ENCODE measurements at places on chromosomes 16 and 17. TPM values are rescaled to one million over a fixed set of nuclear protein-coding genes. Genes with fewer than 3 reads are reported as not detected.

The TPSG1 gene
- not detected for total RNA-seq

The PDE6G gene
- 0.45 TPM for total RNA-seq

The KRT14 gene
- total RNA-seq = not detected

The MMP2 gene
- total RNA-seq = 256 TPM

The ITGAD gene
- total RNA-seq = not detected

The MT1M gene
- 5.2 TPM for total RNA-seq

The RNF157 gene
- total RNA-seq = 0.09 TPM

The ADORA2B gene
- total RNA-seq = 12.5 TPM

The SPIRE2 gene
- total RNA-seq = 0.66 TPM

The CCL16 gene
- total RNA-seq = 0.19 TPM

The GJD3 gene
- total RNA-seq = not detected

The TBC1D26 gene
- 0.19 TPM for total RNA-seq

The SPNS2 gene
- 4.6 TPM for total RNA-seq

The SMPD3 gene
- total RNA-seq = under 0.01 TPM

The CEMP1 gene
- not detected for total RNA-seq

The CLN3 gene
- 10.5 TPM for total RNA-seq

The ABCC12 gene
- total RNA-seq = not detected

The HOXB5 gene
- 0.09 TPM for total RNA-seq

The HLF gene
- total RNA-seq = 0.18 TPM

Data from endothelial cell of coronary artery (primary cell).